Fibroblast of skin of left biceps (primary cell): ENCODE measurements at places on chromosomes 7 and 10.

- DNase-seq, result no peak
Measured at GRCh38 chr7:157932498-157933218, 595.9 kb downstream of the DNAJB6 start.

GRCh38 chr7:104857458-104858425, 156.3 kb upstream of the KMT2E start:
- DNase-seq, result no peak

GRCh38 chr10:48900371-48900801, 39.3 kb downstream of the LRRC18 start:
- DNase-seq, result no peak

- DNase-seq, result no peak
Measured at GRCh38 chr7:26318921-26319320, 27.3 kb downstream of the SNX10 start.

- no peak for DNase-seq
Measured at GRCh38 chr10:85787881-85788280, 578.7 kb downstream of the GRID1 start.

- DNase-seq, result no peak
Measured at GRCh38 chr10:83089335-83089734, 1050.0 kb upstream of the GHITM start.

- no peak for DNase-seq
Measured at GRCh38 chr7:142130267-142130666, 18.7 kb downstream of the MGAM2 start.

DNA sequence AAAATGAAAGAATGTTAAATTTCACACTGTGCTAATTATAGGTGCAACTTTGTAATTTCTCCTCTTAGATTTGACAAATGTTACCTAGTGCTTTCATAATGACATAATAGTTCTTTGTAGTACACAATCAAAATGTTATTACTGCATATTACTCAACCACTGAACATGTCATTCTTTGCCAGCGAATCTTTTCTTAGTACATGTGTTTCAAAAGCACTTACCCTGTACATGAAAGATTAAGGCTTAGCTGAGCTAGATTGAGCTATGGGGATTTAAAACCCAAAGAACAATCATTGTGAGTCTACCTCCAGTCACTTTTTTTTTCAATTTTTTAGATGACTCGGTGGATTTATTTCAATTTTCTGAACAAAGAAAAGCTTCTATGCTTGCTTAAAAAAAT, 123.5 kb upstream of the FERD3L start:
- no peak for DNase-seq

GRCh38 chr7:118735441-118735840, 510.9 kb downstream of the ANKRD7 start:
- no peak for DNase-seq

- DNase-seq, result no peak
Measured at GRCh38 chr7:4792537-4793126, 17.2 kb downstream of the AP5Z1 start.

GRCh38 chr7:110337646-110338045, 753.3 kb upstream of the LRRN3 start:
- no peak for DNase-seq

DNA sequence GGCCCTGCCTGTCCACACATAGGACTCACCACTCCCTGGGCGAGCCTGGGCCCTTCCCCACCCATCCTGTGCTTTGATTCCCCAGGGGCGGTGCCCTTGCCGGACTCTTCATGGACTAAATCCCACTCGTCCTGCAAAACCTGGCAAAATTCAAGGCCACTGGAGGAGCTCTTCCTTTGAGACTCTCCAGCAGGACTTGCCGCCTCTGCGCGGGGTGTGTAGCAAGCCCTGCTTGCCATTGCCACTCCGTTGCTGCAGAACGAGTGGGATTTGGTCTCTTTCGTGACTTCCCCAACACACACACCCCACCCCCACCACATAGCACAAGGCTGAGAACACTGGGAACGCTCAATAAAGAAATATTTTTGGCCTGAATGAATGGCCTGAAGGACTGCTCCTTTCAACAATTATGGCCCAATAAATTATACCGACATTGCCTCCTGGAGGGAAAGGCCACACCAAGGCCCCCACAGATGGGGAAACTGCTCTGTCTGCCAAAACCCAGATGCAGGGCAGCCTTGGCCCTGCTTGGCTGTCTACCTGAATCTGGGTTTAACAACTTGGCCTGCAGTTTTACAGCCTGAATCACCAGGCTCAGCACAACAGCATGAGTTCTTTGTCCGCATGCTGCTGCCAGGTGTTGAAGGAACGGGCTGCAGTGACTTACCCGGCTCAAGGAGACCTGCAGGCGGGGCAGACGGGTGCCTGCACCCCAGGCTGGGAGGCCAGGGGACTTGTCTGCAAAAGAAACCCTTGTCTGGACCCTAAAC, 72.8 kb upstream of the KAT6B start:
- DNase-seq, result peak; percentile 89

- DNase-seq, result no peak
Measured at GRCh38 chr10:100723770-100724530, 21.4 kb upstream of the PAX2 start.

GRCh38 chr10:43760514-43760913, 111.8 kb upstream of the ZNF32 start:
- DNase-seq, result no peak

DNA sequence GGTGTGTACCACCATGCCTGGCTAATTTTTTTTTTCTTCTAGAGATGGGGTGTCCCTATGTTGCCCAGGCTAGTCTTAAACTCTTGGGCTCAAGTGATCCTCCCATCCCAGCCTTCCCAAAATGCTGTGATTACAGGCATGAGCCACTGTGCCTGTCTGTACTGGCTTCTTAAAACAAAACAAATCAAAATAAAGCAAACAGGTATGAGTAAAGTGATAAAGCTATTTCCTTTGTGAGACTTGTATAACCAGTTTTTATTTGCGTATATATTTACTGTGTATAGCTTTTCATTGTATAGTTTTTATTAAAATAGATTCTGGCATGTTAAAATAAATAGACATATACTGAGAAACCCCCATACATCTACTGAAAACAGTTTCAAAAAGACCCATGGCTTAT, 14.3 kb downstream of the LCOR start:
- no peak for DNase-seq

- DNase-seq, result no peak
Measured at GRCh38 chr7:70738151-70738885, 393.6 kb upstream of the GALNT17 start.

- no peak for DNase-seq
Measured at GRCh38 chr10:79148452-79149344, 79.9 kb downstream of the ZMIZ1 start.

GRCh38 chr10:63711361-63711760, 190.2 kb downstream of the REEP3 start:
- no peak for DNase-seq

DNA sequence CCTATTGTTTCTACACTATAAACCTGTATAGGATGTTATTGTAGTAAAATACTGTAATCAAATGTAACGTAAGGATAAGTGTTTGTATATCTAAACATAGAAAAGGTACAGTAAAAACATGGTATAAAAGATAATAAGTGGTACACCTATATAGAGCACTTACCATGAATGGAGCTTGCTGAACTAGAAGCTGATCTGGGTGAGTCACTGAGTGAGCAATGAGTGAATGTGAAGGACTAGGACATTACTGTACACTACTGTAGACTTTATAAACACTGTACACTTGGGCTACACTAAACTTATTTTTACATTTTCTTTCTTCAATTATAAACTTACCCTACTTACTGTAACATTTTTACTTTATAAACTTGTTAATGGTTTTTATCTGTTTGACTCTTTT, 732.9 kb upstream of the LRRN3 start:
- DNase-seq, result no peak

DNA sequence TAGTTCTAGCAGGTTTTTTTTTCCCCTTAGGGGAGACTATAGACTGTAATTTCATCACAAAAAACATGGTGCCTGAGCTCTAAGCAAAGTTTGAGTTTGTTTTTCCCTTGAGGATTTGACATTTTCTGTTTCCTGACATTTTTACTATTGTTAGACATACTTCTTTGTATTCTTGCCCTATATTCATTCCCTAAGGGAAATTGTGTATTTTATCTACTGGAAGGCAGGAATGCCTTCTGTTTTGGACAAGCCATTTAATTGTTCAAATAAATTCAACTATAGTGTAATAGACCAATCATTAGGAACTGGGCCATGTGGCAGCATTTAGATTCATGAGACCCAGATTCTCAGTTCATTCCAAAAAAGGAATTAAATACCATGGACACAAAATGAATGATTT, 335.0 kb downstream of the EXOC4 start:
- no peak for DNase-seq

DNA sequence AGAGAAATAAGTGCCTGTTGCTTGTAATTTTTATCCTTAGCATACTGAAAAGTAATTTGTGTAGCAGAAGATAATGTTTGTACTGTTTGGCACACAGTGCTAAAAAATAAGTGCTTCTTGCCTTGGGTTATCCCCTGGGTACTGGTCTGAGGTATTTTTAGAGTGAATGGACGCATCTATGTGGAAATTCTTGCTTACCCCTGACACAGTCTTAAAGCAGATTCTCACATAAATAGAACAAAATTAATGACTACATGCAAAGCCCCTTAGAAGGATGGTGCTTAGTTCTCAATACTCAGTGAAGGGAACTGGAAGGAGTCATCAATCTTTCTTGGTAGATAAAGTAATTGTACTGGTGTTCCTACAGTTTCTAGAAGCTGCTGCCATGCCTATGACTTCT, 548.6 kb downstream of the ARL4A start:
- DNase-seq, result no peak

DNA sequence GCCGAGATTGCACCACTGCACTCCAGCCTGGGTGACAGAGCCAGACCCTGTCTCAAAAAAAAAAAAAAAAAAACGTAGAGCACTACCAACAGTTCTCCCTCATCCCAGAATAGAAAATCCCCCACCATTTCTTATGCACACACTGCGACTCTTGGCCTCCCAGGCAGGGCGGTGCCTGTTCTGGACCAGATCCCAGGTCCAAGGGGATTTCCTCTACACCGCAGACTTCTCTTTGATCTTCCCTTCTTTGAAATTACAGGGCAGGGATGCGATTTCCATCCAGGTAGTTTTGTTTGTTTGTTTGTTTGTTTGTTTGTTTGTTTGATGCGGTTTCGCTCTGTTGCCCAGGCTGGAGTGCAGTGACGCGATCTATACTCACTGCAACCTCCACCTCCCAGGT, 91.8 kb downstream of the SEPTIN14 start:
- DNase-seq, result no peak

DNA sequence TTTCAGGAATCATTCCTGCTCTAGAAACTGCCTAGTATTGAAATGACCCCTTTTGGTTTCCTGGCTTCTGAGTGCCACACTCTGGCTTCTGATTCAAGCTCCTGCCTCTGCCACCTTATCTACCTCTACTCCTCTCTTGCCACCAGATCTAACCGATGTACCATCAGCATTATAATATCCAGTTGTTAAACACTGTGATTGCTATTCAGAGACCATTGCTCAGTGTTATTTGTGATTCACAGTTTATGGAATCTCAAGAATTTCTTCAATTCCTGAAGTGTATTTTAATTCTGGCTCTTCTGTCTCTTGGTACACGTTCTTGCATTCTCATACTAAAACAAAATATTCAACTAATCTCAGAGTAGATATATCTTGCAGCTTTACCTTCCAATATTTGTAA, 88.7 kb downstream of the DYNC1I1 start:
- DNase-seq, result no peak

DNA sequence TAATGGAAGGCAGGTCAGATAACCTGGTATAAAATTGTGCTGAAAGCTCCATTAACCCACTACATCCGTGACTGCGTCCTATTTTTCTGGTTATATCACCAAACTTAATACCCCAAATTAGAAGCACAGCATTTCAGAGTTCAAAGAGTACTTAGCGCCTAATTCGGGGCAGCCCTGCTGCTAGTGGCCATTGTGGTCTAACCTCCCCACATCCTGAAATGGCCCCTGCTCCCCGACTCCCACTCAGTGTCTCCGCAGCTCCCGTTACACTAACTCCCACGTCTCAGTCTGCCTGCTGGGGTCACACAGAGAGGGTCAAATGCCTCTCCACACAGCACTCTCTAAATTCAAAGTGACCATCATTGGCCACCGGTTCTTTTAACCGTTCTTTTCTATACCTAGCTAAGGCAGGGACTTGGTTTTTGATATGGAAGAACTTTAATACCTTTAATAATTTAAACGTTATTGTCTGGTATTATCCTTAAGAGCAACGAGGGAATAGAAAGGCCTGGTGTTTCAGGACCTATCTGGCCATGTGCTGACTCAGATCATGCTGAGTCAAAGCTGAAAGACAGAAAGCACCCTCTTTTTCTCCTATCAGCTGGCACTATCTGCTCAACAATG, 117.1 kb downstream of the KMT2E start:
- DNase-seq, result no peak

- no peak for DNase-seq
Measured at GRCh38 chr7:110187877-110188554, 902.9 kb upstream of the LRRN3 start.

DNA sequence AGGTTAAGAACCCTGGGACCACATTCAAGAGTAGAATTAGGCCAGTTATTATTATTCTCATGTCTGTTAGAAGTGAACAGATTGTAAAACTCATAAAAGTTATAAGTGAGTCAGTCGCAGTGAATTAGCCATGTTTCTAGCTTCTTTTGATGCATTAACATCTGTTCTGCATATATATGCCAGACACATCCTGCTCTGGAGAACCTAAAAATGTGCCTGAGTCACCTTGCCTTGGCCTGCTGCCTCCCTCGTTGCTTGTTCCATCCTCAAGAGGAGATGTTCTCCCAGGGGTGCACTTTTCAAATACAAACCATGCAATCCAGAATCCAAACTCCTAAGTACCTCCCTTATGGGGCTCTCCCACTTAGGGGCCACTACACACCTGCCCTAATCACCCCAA, 14.8 kb downstream of the TSPAN12 start:
- DNase-seq, result peak; percentile 45

DNA sequence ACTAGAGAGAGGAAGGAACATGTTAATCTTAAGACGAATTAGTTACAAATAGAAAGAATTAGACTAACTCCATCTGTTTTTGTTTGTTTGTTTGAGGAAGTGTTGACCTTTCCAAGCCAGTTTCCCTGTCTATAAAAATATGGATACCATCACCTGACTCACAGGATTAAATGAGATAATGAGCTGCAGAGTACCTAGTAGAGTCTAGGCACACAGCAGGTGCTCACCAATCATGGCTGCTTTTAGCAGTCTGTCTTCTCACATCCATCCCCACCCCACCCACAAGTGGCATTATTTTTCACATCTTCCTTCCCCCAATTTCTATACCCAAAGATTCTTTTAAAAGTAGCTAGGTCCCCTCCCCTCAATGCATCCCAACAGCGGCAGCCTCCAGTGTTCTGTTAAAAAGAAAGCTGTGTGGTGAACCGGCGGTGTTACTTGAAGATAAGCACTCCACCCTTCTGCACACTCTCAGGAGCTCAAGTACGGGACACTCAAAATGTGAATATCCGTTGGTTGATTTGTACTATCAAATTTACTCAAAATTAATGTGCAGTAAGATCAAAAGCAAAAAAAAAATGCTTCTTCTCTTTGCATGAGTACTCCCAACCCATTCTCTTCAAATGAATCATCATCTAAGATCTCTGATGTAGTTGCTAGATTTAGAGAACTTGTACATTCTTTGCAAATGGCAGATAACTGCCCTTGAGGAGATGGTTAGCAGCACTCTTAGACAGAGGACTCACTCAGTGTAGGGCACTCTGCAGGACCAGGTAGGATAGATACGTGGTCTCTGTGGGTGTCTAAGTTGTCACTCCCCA, 145.4 kb upstream of the ASAH2 start:
- no peak for DNase-seq

GRCh38 chr10:131640045-131640644, 260.7 kb upstream of the PPP2R2D start:
- DNase-seq, result no peak
